ENCODE measurements at places on chromosomes 6 and 20.

GRCh38 chr20:42532831-42533230, 656.9 kb downstream of the PTPRT start:
- DNase-seq = no peak

DNA sequence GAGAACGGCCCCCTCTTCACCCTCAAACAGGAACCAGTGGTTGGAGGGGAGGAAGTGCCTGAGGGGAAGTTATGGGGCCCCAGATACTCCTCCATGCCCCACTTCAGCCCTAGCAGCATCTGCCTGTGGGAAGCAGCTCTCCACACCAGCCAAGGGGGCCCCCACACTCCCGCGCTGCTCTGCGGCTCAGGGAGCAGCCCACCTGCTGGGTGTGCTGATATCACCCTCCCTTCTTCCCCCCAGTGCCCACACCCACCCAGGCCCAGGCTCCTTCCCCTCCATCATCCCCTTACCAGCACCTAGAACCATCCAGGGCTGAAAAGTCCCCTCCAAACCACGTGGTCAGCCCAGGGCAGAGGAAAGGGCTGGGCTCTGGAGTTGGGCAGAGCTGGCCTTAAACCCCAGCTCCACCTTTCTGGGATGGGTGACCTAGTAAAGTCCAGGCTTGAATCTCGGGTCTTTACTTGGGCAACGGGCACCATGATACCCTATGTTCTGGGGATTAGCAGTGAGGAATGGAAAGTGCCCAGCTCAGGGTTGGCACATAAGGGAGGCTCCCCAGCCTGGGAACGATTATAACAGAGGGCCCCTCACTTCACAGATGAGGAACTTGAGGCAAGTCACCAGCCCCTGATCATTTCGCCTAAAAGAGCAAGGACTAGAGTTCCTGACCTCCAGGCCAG, 663 bp downstream of the LST1 start:
- no peak for DNase-seq

GRCh38 chr6:11309947-11310665, 77.6 kb upstream of the NEDD9 start:
- DNase-seq = no peak

- no peak for DNase-seq
These were observed 72.3 kb downstream of the SLC16A10 start for GRCh38 chr6:111159633-111160032.

- no peak for DNase-seq
These were observed 4.8 kb downstream of the COL19A1 start for GRCh38 chr6:69871107-69871506.
